Activated T-cell treated with anti-CD3 and anti-CD28 coated beads, Interleukin-2, amount 50 U/mL, for 4 hours (primary cell): ENCODE measurements at places on chromosomes 16 and 17.
A peak's percentile ranks its signal among the peaks of the same experiment; 100 is the strongest.

- DNase-seq = no peak
Observed at GRCh38 chr16:81713295-81713772, 65.8 kb upstream of the PLCG2 start.

DNA sequence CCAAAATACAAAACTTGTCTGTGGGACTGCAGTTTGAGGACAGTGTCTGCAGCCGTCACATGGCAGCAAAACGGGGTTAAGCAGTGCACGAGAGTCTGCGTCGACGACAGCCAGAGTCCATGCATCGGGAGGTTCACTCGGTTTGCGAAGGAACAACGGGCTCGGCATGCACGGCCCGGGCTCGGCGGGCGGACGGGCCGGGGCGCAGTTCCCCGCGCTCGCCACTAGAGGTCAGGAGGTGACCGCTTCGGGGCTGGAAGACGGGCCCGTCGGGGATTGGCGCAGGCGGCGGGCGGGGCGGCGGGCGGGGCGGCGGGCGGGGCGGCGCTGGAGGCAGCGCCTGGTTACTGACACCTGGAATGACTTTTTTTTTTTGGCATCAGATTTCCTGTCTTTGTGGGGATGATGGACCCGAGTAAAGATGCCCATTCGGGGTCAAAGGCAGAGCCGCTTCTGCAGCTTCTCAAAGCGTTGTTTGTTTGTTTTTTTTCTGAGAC lies 6.5 kb downstream of the SCGB1C2 start:
- peak; percentile 84 for DNase-seq

DNA sequence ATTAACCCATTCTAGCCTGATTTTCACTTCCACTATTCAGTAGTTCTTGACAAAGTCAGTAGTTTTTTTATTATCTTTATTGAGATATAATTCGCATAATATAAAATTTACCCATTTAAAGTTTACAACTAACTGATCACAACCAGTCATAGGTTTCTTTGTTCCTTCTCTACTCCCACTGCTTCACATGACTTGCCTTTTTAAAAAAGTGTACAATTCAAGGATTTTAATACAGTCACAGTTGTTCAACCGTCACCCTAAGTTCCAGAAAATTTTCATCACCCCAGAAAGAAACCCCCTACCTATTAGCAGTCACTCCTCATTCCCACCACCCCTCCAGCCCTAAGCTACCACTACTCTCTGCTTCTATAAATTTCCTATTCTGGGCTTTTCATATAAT lies 162.5 kb downstream of the TRIM37 start:
- DNase-seq = no peak

DNA sequence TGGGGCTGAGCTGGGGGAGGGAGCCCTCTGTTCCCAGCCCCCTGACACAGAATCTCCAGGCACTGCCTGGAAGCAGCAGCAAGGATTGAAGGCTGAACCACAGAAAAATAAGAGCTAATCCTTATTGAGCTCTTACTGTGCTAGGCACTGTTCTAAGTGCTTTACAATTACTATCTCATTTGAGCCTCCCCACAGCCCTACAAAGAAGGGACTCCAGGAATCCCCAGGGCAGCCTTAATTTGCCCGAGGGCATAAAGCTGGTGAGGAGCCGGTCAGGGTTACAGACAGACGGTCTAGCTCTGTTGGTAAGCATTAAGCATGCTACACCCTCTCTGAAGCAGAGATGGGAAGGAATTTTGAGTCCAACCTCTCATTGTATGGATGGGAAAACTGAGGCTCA lies 7.0 kb downstream of the SAMD14 start:
- no peak for DNase-seq

GRCh38 chr17:77493901-77494663 lies 353.3 kb downstream of the SEC14L1 start:
- no peak for DNase-seq

DNA sequence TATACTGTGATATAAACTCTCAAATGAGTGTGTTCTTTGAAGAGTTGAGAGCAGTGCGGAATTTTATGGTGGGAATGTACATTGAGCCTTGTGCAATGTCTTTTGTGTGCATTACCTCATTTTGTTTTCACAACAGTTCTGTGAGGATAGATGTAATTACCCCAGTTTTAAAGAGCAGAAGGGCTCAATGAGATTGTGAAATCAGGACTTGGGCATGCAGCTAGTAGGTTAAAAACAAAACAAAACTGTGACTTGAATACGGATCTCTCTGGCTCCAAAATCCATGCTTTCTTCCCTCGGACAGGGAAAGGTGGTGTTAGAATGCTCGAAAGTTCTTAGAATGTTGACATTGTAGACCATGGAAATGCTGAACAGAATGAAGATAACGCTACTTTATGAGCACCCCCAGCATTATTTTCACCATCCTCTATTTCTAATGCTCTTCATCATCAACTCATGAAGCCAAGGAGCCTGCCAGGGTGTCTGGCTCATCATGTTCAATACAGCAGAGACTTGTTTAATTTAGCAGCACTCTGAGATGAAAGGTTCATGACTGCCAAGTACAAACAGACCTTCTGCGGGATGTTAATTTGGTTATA lies 17.1 kb downstream of the MRTFB start:
- DNase-seq = no peak

GRCh38 chr16:54335230-54335629 lies 48.6 kb upstream of the IRX3 start:
- no peak for DNase-seq

- DNase-seq = no peak
Observed at GRCh38 chr17:76451506-76451905, 1.4 kb downstream of the UBE2O start.

GRCh38 chr17:61135782-61136181 lies 263.9 kb upstream of the TBX2 start:
- DNase-seq = no peak

GRCh38 chr17:17385491-17385890 lies 82.3 kb downstream of the NT5M start:
- DNase-seq = no peak

GRCh38 chr17:15496735-15497670 lies 29.6 kb upstream of the CDRT4 start:
- DNase-seq = no peak

- DNase-seq = no peak
Observed at GRCh38 chr17:27367121-27367981, 73.4 kb downstream of the WSB1 start.

DNA sequence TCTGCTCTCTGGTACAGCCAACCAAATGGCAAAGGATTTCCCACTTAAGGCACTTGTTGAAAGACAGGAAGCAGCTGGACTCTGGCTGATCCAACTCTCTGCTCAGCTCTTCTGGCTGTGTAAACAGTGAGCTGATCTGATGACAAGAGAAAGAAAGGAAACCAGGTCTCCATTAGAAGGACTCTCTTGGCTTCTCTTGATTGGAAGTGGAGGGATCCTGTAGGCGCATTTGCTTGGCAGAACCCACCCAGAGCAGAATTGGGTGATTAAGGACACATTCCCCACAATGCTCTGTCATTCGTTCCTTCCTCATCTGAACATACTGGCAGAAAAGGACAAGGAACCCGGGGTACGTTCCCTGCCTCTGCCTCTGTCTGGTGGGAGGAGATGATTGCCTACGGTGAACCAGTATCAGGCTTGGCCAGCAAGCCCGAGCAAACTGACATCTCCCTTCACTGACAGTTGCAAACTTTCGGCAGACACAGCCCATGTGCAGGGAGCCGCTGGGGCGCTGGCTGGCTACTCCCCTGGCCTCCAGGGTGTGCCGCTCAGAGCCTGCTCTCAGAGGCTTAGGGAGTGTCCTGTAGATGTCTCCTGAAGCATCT lies 29.1 kb downstream of the LDHD start:
- no peak for DNase-seq

DNA sequence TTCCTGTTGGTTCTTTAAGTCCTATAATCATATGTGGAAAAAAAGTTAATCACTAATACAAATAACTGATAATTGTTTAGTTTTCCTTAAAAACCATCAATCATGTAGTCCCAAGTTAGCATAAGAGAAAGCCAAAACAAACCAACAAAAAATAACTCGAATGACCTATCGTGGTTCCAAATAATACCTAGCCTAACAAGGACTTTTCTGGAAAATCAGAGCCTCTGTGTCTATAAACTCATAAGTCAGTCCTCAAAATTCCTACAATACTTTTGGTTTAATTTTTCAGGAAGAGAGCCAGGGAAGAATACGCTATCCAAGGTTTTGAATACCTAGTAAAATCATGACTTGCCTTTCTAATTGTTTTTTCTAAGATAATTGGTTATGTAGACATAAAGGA lies 975.3 kb upstream of the SOX9 start:
- no peak for DNase-seq

GRCh38 chr17:32498391-32498790 lies 11.6 kb downstream of the CDK5R1 start:
- no peak for DNase-seq

DNA sequence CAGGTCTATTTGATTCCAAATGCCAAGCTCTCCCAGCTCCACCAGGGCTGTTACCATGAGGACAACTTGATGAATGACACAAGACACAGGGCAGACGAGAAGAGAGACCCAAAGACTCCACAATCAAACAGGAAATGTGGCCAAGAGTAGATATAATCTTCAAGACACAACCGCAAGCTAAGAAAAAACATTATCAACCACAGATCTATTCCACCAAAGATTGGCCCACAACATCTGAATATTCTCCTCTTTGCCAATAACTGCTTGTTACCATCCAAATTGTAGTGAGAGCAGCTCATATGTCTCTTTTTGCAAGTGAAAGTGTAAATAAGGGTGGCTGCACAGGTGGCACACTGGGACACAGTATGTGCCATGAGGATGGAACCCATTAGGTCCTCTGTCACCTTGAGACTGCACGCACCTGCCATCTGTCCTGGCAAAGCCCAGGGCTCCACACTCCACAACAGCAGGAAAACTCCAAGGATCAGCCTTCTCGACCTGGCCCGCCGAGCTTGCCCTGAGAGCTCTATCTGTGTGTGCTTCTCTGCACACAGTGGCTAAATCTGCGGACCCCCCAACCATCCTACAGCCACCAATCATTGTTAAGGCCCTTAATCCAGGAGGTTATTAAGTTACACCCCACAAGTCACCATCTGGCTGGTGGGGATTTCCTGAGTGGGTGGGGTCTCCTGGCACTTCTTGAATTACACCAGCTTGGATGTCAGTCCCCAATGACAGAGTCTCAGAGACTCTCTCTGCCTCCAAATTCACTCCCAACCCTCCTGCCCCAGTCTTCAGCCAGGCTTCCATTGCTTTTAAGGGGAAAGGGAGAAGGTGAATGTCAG lies 50.5 kb downstream of the DYNLRB2 start:
- no peak for DNase-seq

- DNase-seq = no peak
Observed at GRCh38 chr17:8489841-8490240, 54.2 kb downstream of the NDEL1 start.

DNA sequence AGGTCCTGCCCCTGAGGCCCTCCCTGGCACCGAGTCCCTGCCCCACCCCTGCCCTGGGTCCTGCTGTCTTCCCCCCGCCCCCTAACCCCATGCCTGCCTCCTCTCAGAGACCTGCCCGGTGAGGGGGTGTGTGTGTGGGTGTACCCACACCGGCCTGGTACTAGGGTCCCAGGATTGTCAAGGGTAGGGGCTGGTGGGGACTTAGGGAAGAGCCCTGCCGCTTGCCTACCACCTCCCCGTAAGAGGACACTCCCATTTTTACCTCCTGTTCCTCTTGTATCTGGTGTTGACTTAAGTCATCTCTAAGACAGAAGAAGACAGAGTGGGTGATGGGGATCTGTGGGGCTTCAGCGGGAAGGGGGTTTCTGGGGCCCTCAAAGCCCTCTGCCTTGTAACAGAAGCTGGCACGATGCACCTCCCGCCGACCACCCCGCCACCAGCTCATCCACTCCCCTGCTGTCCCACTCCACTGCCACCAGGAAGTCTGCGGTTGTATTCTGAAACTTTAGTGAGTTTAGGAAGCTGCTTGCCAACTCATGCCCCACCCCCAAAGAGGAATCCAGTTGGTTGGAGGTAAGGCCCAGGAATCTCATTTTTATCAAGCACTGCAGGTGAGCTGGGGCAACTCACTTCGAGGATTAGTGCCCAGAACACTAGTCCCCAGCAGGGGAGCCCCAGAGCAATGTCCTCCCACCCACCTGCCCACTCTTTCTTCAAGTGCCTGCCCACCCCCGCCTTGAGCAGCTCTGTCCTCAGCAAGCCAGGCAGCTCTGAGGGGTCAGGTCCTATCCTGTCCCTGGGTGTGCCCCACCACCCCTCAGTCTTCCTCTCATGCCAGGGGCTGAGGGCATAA lies 5.6 kb downstream of the SPATA32 start:
- no peak for DNase-seq

DNA sequence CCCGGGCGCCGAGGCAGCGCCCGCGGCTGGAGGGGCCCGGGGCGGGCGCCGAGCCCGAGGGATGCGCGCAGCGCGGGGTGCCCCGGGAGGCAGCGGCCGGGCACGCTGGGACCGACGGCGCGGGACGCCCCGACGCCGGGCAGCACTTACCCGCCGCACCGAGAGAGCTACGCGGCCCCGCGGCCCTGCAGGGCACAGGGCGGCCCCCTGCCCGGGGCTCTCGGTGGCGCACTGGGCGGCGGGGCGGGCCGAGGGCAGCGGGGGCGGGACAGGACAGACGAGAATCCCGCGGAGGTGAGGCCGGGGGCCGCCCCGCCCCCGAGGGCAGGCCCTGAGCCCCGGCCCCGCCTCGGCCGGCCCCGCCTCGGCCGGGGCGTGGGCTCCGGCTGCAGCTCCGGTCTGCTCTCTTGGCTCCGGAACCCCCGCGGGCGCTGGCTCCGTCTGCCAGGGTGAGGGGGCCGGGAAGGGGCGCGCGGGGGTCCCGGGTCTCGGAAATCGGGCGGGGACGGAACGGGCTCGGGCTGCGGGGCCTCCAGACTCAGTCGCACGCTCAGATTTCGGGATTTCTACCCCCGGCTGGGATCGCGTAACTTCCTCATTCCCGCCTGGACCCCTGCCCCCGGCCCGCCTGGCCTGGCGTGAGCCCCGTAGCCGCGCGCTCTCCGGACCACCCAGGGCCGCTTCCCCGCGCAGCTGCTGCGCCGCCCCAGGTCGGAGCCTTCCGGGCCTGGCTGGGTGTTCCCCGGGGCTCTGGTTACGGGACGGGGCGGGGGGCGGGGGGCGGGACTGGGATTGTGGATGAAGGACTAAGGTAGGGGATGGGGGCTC lies at the start of gene PLD2:
Gene PLD2 (plus strand): TSS at position 376 of the 828 bp plus-strand sequence. CDS start 621 bp downstream, outside the sequence.
- peak; percentile 80 for DNase-seq

DNA sequence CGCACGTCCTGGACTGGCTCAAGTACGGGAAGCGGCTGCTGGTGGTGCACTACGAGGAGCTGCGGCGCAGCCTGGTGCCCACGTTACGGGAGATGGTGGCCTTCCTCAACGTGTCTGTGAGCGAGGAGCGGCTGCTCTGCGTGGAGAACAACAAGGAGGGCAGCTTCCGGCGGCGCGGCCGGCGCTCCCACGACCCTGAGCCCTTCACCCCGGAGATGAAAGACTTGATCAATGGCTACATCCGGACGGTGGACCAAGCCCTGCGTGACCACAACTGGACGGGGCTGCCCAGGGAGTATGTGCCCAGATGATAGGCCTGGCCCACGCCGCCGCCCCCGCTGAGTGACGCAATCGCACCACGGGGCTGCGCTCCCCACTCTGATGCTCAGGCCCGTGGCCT lies 50.2 kb downstream of the WSCD1 start:
- DNase-seq = no peak
